Mucosa of descending colon (tissue), 3 donors: ENCODE measurements at places on chromosomes 11 and 22. TPM values are rescaled to one million over a fixed set of nuclear protein-coding genes. Genes with fewer than 3 reads are reported as not detected.

RBMXL2 gene
- total RNA-seq, result 0.20 TPM

RIBC2 gene
- total RNA-seq, result 0.41 TPM

CDPF1 gene
- total RNA-seq, result 6.7 TPM

TEX54 gene
- not detected for total RNA-seq

XKR3 gene
- total RNA-seq, result not detected

GRAMD1B gene
- 4.1 TPM for total RNA-seq

PANX2 gene
- total RNA-seq, result not detected

PDGFB gene
- 16.6 TPM for total RNA-seq

DBX1 gene
- not detected for total RNA-seq

KCTD14 gene
- total RNA-seq, result 13.2 TPM

OR4X1 gene
- not detected for total RNA-seq

FGF4 gene
- total RNA-seq, result not detected

CYP2D6 gene
- total RNA-seq, result 3.8 TPM

GUCY1A2 gene
- 1.4 TPM for total RNA-seq

VWCE gene
- 0.17 TPM for total RNA-seq

PLCB3 gene
- 72.1 TPM for total RNA-seq

GGT5 gene
- 6.6 TPM for total RNA-seq

OR5A1 gene
- total RNA-seq, result not detected

CNTF gene
- 2.0 TPM for total RNA-seq

ENTHD1 gene
- not detected for total RNA-seq

OR52I1 gene
- total RNA-seq, result not detected

SMCO4 gene
- 75.4 TPM for total RNA-seq

CABP4 gene
- 1.9 TPM for total RNA-seq

APOBEC3B gene
- 8.4 TPM for total RNA-seq

KRTAP5-8 gene
- not detected for total RNA-seq

GPHA2 gene
- total RNA-seq, result not detected

KCNJ11 gene
- 3.9 TPM for total RNA-seq

MB gene
- total RNA-seq, result 13.4 TPM

NCF4 gene
- 6.3 TPM for total RNA-seq

SCYL1 gene
- total RNA-seq, result 60.1 TPM

PATE4 gene
- total RNA-seq, result not detected

RNF215 gene
- total RNA-seq, result 14.2 TPM

BTBD18 gene
- total RNA-seq, result not detected

MYO18B gene
- 0.03 TPM for total RNA-seq

POU2AF3 gene
- 14.5 TPM for total RNA-seq

OR5P2 gene
- total RNA-seq, result not detected

MMP13 gene
- total RNA-seq, result not detected

PTPRJ gene
- total RNA-seq, result 54.6 TPM

IGLL1 gene
- not detected for total RNA-seq

SCN4B gene
- 2.6 TPM for total RNA-seq

FGF3 gene
- total RNA-seq, result not detected

OR52H1 gene
- total RNA-seq, result 0.28 TPM

LGALS1 gene
- 376 TPM for total RNA-seq

OR52A1 gene
- total RNA-seq, result not detected

SLC25A18 gene
- 0.31 TPM for total RNA-seq

TRIM49D1 gene
- not detected for total RNA-seq

MPPED2 gene
- total RNA-seq, result 10.1 TPM
